ENCODE measurements at places on chromosomes 5 and 9. TPM values are rescaled to one million over a fixed set of nuclear protein-coding genes. Genes with fewer than 3 reads are reported as not detected.

INSL4 gene
- not detected for total RNA-seq

SHISAL2B gene
- total RNA-seq: not detected

ADRA1B gene
- total RNA-seq: 1.1 TPM

OR1B1 gene
- total RNA-seq: 0.62 TPM

ZFP2 gene
- 9.4 TPM for total RNA-seq

C9orf50 gene
- not detected for total RNA-seq

CNTRL gene
- total RNA-seq: 14.2 TPM

OR1J2 gene
- total RNA-seq: not detected

NSUN2 gene
- 41.2 TPM for total RNA-seq

TGFBI gene
- 4.2 TPM for total RNA-seq

SLC28A3 gene
- not detected for total RNA-seq

NR6A1 gene
- total RNA-seq: 2.0 TPM

DIRAS2 gene
- total RNA-seq: 30.6 TPM

SYK gene
- total RNA-seq: 1.9 TPM

ADAMTS19 gene
- 4.2 TPM for total RNA-seq

ITGA1 gene
- 7.2 TPM for total RNA-seq

IL7R gene
- under 0.01 TPM for total RNA-seq

DOK3 gene
- 3.0 TPM for total RNA-seq

CCDC183 gene
- 2.8 TPM for total RNA-seq

FABP6 gene
- total RNA-seq: 1.4 TPM

SLC36A2 gene
- total RNA-seq: not detected

FCN2 gene
- total RNA-seq: not detected

PLPP7 gene
- 5.5 TPM for total RNA-seq

NRARP gene
- total RNA-seq: 3.6 TPM

NCS1 gene
- total RNA-seq: 206 TPM

FGF10 gene
- total RNA-seq: 0.47 TPM

PFN3 gene
- not detected for total RNA-seq

MELK gene
- total RNA-seq: 5.9 TPM

ENHO gene
- 37.6 TPM for total RNA-seq

GABRA1 gene
- 18.2 TPM for total RNA-seq

RECK gene
- 7.5 TPM for total RNA-seq

ROPN1L gene
- 1.9 TPM for total RNA-seq

UBE2R2 gene
- total RNA-seq: 22.9 TPM

NXNL2 gene
- 0.78 TPM for total RNA-seq

SV2C gene
- 1.7 TPM for total RNA-seq

PCDHB6 gene
- 3.1 TPM for total RNA-seq

HACD4 gene
- 0.94 TPM for total RNA-seq

TYRP1 gene
- total RNA-seq: 0.31 TPM

PCDHB15 gene
- 22.1 TPM for total RNA-seq

IL4 gene
- total RNA-seq: not detected

NOXA1 gene
- 2.0 TPM for total RNA-seq

CYLC2 gene
- total RNA-seq: not detected

DNAH5 gene
- 5.5 TPM for total RNA-seq

SPATA31A6 gene
- total RNA-seq: not detected

ITK gene
- total RNA-seq: 0.16 TPM

SLC34A1 gene
- total RNA-seq: not detected

PHF24 gene
- total RNA-seq: 25.6 TPM

ARSI gene
- total RNA-seq: 0.31 TPM

ADGRD2 gene
- not detected for total RNA-seq

TOR1B gene
- total RNA-seq: 39.5 TPM

ST8SIA4 gene
- total RNA-seq: 47.6 TPM

NCBP1 gene
- total RNA-seq: 64.3 TPM

SPINK7 gene
- not detected for total RNA-seq

CAVIN4 gene
- total RNA-seq: 12.9 TPM
